ENCODE measurements at places on chromosomes 3 and 15.

- DNase-seq = peak; percentile 49
These were observed 175.7 kb downstream of the KLHL25 start for GRCh38 chr15:85618956-85619491.

GRCh38 chr3:45986303-45986982 lies 9.2 kb downstream of the FYCO1 start:
- DNase-seq = no peak

DNA sequence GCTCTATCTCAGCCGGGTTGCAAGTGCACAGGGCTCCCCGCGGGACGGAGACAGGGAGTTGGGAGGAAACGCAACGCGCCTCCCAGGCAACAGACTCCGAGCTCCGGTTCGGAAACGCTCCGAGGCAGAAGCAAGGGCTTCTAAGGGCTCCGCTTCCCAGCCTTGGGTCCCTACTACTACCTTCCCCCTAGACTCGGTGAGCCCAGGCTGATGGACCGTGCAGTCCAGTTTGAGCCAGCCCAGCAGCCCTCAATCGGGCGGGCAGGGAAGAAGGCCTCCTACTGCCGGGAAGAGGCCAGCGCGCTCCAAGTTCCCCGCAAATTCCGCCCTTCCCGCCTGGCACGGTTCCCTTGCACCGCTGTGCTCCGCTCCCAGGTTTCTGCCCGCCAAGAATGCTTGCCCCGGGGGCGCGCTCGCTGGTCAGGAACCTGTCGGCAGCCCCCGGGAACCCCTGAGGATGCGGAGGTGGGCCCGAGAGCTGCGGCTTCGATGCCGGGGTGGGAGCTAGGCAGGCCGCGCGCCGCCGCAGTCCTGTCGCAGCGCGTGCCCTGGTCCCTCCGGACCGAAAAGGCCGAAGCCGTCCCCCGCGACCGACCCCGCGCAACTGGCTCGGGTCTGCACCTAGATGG lies 728 bp downstream of the TRANK1 start:
- DNase-seq = peak; percentile 32

DNA sequence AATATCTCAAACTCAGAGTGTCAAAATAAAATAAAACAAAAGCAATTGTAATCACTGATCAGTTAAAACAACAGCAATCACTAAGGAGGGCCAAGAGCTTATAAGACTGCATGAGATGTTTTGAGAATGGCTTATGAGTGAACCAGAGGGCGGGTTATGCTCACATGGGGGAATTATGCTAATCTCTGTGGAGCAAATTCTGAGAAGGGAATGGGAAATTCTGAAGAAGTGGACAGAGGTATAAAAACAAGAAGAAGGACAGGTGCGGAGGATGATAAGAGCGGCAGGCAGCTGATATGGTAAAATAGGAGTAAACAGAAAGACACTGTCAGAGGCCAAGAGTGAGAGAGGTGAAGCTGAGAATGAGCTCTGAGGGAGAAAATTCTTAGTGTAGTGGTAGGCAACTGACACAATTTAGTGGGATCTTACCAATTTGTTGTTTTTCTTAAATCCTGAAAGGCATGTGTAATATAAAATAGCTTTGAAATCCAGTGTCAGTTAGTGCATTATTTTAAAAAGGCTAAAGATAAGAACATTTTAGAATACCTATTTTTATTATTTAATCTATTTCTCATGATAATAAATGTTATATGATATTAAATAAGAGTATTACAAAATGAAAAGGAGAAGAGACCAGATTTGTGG lies 133.8 kb downstream of the SPATA16 start:
- DNase-seq = no peak

DNA sequence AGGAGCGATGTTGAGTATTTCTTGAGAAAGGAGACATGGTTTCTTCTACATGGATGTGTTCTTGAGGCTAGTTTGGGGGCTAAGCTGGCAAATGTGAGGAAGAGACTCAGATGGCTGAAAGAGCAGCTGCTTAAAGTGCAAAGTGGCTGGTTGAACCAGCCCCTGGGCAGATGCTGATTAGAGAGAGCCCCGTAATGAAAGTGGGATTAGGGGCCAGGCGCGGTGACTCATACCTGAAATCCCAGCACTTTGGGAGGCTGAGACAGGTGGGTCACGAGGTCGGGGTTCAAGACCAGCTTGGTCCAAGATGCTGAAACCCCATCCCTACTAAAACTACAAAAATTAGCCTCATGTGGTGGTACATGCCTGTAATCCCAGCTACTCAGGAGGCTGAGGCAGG lies 75.0 kb upstream of the GCNT3 start:
- DNase-seq = no peak

DNA sequence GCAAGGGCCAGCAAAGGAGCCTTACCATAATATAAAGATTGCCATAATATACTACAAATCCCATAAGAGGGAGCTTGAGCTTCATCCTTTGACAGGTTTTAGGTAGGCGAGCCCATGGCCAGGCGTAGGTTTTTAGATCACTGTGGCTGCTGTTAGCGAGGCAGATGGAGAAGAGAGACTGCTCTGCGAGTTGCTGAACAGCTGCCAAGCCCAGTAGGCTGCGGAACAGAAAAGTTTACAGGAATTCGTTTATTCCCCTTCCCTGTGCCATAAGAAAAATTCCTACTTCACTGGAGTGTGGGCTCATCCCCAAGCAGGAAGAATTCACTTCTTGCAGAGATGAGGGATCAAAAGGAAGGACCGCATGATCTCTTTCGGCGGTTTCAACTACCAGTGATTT lies 30.5 kb downstream of the TMED3 start:
- no peak for DNase-seq

- DNase-seq = peak; percentile 41
These were observed 72.2 kb downstream of the SMAD6 start for GRCh38 chr15:66774001-66774814.

GRCh38 chr3:193187070-193187722 lies 53.8 kb upstream of the PLAAT1 start:
- no peak for DNase-seq

GRCh38 chr3:48894516-48894915 lies 4.2 kb downstream of the SLC25A20 start:
- no peak for DNase-seq

- DNase-seq = no peak
These were observed 149.1 kb downstream of the NFKBIZ start for GRCh38 chr3:101998256-101998926.

DNA sequence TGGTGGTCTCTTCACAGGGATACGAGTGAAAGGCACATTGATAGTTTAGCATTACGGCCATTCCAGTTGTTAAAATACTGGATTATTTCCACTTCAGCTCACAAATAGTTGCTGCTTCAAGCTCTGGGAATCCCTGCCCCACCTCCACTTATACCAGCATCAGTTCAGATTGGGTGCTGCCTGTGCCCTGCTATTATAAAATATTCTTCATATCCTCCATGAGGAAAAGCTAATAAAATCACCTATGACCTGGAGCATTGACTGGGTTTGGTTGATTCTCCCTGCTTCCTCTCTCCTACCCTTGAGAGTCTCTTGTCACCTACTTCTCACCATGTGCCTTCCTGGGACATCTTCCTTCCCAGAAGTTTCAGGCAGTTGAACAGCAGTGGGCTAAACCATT lies 529.0 kb downstream of the MCTP2 start:
- no peak for DNase-seq

- DNase-seq = no peak
These were observed 32.2 kb downstream of the SLC24A1 start for GRCh38 chr15:65653801-65654521.

DNA sequence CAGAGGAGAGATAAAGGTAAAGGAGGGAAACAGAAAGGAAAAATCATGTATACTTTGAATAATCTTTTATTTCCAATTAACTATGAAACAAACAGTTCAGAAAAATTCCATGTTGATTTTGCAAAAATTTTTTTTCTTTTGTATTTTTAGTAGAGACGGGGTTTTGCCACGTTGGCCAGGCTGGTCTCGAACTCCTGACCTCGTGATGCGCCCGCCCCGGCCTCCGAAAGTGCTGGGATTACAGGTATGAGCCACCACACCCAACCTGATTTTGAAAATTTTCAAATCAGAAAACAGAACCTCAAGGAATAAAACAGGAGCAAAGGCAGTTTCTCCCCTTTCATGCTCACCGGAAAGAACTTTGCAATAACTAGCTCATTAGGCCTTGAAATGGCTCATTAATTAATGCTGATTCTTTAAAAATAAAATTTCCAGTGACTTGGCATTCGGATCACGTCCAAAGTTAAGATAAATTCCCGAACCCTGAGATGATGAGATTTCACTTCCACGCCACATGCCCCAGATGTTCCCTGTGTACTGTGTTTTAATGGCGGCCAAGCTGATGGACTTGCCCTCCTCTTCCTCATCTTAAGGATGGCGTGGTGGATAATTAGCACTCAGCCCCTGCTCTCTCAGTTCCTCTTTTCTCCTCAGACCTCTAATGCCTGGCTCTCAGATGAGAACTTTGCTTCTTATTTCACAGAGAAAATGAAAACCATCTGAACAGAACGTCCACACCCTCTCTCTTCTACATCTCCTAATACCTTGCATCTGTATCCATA lies 10.8 kb downstream of the BCL2L10 start:
- DNase-seq = no peak

DNA sequence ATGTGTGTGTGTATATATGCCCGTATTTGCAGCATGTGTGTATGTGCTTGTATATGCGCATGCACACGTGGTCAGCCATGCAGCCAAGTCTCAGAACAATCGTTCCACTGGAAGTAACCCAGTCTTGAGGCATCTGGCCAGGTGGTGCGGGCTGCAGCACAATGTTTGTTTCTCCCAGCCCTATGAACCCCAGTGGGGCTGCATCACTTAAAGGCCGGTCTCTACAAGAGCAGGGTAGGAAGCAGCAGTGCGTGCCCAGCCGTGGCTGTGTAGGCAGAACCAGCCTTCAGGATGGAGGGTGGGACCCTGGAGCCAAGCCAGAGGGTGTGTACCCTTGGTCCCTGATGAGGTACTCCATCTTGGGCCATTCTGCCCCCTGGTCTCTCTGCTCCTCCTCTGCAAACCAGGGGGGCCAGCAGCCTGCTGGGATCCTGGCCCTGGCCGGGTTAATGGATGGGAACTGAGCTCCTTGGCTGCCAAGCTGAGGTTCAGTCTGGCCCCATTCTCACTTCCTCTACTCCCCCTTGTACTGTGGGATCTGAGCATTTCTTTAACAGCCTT lies 11.8 kb downstream of the KLF13 start:
- no peak for DNase-seq

GRCh38 chr15:86197770-86198169 lies 118.1 kb downstream of the AGBL1 start:
- DNase-seq = no peak

GRCh38 chr3:196431181-196432136 lies 768 bp downstream of the UBXN7 start:
- DNase-seq = peak; percentile 10

DNA sequence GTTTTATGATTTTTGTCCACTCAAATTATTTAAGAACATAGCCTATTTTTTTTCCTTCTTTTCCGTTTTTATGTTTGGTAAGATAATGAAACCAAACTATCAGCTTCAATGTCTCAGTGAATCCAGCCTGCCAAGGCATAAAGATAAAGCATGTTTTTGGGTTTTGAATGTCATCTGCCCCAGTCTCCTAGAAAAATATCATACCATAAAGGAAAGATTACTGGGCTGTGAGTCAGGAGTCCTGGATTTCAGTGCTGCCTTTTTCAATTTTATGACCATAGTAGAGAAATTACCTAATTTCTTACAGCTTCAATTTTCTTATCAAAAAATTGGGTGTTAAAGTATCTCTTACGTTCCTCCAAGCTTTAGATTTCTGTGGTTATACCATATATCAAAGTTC lies 87.5 kb downstream of the GAP43 start:
- no peak for DNase-seq

Data from stimulated activated CD4-positive, alpha-beta T cell treated with anti-CD3 and anti-CD28 coated beads, Interleukin-2, amount 100 ng/mL, for 48 hours (primary cell).